ENCODE measurements at places on chromosomes 2 and 18. TPM values are rescaled to one million over a fixed set of nuclear protein-coding genes. Genes with fewer than 3 reads are reported as not detected.
A peak's percentile ranks its signal among the peaks of the same experiment; 100 is the strongest.

Gene KCNG2
- total RNA-seq: not detected

Gene OSBPL6
- total RNA-seq: 6.3 TPM

Gene TUBB8B
- not detected for total RNA-seq

Gene ADCYAP1
- total RNA-seq: 1.1 TPM

Gene ASPRV1
- total RNA-seq: 1.1 TPM

Gene GCG
- total RNA-seq: 0.17 TPM

Gene DHRS9
- total RNA-seq: 2.0 TPM

Gene DCDC2C
- 0.14 TPM for total RNA-seq

Gene SCYGR4
- total RNA-seq: not detected

Gene SETBP1
- total RNA-seq: 36.2 TPM

Gene TRIM43
- total RNA-seq: not detected

Gene NPAS2
- total RNA-seq: 47.4 TPM

GRCh38 chr2:53715568-53715967 lies 52.0 kb upstream of the CHAC2 start:
- no peak for DNase-seq

DNA sequence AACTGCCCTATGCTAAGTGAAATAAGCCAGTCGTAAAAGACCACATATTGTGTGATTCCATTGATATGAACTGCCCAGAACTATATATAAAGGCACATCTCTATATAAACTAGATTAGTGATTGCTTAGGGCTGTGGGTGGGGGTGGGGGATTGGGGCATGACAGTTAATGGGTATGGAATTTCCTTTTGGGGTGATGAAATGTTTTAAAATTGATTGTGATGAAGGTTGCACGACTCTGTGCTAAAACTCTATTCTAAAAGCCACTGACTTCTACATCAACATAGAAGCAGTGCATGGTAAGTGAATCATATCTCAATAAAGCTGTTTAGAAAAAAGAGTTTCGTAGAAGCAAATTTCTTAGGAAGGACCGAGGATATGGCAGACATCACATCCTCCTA lies 53.0 kb downstream of the CDCA7 start:
- no peak for DNase-seq

DNA sequence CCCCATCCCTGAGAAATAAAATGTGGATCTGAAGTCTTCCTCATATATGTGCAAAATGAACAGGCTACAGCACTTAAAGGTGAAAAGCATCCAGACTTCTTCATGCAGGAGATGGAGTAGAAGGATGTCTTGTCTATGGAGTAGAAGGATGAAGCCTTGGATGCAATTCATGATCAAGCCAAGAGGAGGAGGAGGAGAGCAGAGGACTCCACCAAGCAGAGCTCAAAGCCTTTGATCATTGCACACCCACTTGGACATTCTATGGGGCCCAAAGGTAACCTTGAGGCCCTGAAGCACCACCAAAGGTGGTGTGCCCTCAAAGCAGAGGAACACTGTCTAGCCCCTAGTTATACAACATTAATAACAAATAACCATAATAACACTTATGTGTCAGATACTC lies 17.3 kb downstream of the ACMSD start:
- no peak for DNase-seq

DNA sequence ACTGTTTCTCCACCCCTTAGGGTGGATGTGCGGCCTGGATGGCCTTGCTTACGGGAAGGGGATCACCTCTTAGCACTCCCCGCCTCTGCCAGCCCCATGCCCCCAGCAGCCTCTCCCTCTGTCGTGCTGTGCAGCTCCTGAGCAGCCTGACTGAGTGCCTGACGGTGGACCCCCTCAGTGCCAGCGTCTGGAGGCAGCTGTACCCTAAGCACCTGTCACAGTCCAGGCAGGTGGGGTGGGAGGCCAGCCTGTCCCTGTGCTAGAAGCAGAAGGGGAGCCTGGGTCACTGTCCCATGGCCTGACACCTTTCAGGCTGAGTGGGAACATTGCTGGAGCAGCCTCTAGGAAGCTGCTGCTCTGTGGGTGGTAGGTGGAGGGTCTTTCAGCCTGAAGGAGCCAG lies 5.2 kb downstream of the TMEM214 start:
- DNase-seq: no peak

- no peak for DNase-seq
Observed at GRCh38 chr2:42909966-42910365, 117.6 kb upstream of the HAAO start.

- no peak for DNase-seq
Observed at GRCh38 chr18:41798879-41799278, 156.2 kb upstream of the PIK3C3 start.

DNA sequence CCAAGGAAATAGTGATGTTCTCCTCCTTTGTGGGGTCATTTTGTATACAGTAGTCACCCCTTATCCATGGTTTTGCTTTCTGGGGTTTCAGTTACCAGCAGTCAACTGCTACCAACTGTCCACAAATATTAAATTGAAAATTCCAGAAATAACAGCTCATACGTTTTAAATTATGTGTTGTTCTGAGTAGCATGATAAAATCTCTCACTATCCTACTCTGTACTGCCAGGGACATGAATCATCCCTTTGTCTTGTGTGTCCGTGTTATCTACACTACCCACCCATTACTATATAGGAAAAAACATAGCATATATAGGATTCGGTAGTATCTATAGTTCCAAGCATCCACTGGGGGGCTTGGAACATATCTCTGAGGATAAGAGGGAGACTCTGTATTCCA lies 120.9 kb upstream of the DCC start:
- no peak for DNase-seq

DNA sequence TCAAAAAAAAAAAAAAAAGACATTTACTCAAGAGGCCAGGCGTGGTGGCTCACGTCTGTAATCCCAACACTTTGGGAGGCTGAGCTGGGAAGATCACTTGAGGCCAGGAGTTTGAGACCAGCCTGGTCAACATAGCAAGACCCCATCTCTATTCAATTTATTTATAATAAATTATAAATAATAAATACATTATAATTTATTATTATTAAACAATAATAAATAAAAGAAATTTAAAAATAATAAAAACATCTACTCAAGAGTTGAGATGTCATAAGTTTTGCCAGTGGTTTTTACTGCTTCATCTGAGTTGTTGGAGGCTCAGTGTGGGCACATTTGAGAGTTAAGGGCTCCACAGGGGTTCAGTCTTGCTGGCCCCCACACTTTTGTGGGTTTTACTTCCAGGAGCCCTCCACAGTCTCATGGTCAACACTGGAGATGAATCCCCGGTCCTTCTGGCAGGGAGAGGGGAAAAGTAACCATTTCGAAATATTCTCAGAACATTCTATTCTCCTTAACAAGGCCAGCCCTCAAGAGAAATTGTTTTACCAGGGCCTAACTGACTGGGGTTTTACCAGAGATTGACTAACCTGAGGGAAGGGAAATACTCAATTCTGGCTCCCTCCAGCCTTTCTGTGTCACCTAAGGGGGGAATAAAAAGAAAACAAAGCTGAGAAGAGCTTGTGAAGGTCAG lies 51.6 kb upstream of the NCOA1 start:
- no peak for DNase-seq

- DNase-seq: no peak
Observed at GRCh38 chr18:64807560-64807959, 658.7 kb upstream of the LINC00305 start.

- DNase-seq: no peak
Observed at GRCh38 chr2:144166743-144167142, 353.2 kb downstream of the ZEB2 start.

- no peak for DNase-seq
Observed at GRCh38 chr2:69567157-69567908, 76.2 kb downstream of the AAK1 start.

DNA sequence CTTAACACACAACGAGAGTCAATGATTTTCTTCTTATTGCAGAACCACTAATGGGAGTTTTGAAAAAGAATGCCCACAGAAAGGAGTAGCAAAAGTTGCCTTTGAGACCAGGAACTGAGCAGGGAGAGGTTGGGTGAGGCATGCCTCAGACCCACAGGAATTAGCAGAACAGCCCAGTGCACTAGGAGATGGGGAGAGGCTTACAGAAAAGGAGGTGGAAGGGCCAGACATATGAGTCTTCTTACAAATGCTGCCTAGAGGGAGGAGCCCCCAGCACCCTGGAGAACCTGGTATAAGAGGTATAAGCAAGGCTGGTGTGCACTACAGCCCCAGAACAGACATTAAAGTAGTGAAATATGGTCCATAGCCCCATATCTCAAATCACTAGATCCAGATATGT lies 162.0 kb downstream of the DTNA start:
- no peak for DNase-seq

DNA sequence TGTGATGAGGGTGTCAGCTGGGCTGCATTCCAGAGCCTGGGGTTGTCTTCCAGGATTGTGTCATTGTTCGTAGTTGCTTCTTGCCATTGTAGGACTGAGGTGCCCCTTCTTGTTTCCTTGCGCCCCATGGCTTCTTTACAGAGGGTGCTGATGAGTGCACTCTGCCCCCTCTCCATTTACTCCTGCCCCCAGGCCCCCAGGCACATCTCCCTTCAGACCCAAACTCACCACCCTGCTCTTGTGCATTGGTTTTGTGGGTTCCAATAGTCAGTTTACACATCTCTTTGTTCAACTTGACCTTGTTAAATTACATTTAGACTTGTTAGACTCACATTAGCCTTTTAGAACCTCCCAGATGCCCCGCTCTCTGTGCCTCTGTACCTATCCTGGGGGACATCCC lies 33.1 kb downstream of the HJURP start:
- no peak for DNase-seq

- peak; percentile 27 for DNase-seq
Observed at GRCh38 chr2:21041943-21042707, 1.7 kb downstream of the APOB start.

DNA sequence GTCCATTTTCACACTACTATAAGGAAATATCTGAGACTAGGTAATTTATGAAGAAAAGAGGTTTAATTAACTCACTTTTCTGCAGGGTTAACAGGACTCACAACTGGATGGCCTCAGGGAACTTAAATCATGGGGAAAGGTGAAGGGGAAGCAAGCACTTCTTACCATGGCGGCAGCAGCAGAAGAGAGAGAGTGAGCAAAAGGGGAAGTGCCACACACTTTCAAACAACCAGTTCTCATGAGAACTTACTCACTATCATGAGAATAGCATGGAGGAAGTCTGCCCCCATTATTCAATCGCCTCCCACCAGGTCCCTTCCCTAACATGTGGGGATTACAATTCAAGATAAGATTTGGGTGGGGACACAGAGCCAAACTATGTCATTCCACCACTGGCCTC lies 55.1 kb upstream of the NETO1 start:
- no peak for DNase-seq

- no peak for DNase-seq
Observed at GRCh38 chr2:215772634-215773563, 240.5 kb downstream of the MREG start.

- no peak for DNase-seq
Observed at GRCh38 chr2:235160281-235160810, 208.5 kb downstream of the SH3BP4 start.

- DNase-seq: no peak
Observed at GRCh38 chr2:239813261-239814115, 211.7 kb downstream of the NDUFA10 start.

- DNase-seq: no peak
Observed at GRCh38 chr2:105769504-105769903, 24.8 kb downstream of the NCK2 start.

GRCh38 chr18:29028560-29028959 lies 851.6 kb upstream of the CDH2 start:
- DNase-seq: no peak

DNA sequence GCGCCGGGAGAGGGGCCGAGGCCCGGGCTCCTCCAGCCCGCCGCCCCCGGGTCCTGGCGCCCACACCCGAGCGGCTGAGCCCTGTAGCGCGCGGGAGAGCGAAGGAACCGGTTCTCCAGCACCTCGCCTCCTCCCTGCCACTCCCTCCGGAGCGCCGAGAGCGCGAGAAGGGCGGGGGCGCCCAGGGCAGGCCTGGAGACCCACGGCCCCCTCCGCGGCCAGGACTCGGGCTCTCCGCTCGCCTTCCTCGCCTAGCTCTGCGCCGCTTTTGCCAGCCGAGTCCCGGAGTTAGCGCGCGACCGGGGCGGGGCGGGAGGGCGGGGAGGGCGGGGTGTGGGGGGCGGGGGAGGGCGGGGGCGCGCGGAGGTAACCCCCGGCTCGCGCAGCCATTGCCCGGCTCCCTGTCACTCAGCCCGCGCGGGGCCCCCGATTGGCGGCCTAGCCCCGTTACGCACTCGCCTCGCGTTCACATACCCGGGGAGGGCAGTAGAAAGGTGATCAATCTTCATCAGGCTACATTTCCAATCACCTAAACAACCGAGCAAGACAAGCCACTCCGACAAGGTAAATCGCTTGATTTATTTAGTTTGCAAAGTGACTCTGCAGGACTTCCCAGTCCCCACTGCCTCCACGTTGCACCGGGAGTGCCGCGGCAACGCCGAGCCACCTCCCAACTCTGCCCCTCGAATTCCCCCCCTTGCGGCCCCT lies at the start of gene OTX1:
OTX1 (plus strand) TSS at position 497 of the 708 bp plus-strand sequence. CDS start 2,161 bp downstream, outside the sequence.
- DNase-seq: peak; percentile 25

DNA sequence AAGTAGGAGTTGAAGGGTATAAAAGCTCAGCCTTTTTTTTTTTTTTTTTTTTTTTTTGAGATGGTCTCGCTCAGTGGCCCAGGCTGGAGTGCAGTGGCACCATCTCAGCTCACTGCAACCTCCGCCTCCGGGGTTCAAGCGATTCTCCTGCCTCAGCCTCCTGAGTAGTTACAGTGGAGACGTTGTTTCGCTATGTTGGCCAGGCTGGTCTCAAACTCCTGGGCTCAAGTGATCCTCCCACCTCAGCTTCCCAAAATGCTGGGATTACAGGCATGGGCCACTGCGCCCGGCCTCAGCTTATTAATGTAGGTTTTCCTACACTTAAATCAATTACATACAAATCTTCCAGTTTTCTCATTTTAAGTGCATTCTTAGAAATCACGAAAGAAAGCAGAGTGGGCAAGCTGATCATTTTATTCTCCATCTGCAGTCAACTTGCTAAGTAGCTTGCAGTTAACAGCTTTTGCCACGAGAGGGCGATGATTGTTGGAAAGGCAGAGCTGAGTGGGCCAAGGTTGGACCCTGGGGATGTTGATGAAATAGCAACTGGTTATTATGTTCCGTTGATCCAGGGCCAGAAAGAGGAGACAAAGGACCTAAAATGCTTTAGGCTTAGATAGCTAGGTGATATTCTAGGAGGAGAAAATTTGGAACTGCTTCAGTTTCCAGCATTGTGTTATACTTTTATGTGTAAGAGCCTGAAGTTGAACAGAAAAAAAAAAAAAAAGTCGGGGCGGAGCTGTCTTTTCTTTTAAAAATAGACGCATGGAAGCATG lies 234.4 kb upstream of the EPAS1 start:
- peak; percentile 84 for DNase-seq

DNA sequence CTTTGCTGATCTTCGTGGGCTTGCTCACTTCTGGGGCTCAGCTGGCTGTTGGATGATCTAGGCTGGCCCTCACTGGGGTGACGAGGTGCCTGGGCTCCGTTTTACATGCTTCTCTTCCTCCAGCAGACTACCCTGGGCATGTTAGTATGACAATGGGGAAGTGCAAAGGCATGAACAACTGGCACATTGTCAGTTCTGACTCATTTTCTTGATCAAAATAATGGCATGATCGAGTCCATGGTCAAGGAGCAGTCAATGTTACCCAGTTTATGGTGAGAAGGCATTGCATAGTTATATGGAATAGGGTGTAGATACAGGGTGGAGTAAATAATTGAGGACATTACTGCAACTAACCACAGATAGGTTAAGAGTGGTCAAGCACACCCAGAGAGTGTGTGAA lies 10.0 kb upstream of the UPP2 start:
- no peak for DNase-seq

GRCh38 chr2:235216901-235217300 lies 265.1 kb downstream of the SH3BP4 start:
- no peak for DNase-seq

Data from mucosa of gallbladder (tissue), 1 donor.